Thymus (tissue), 14 donors: ENCODE measurements at places on chromosomes 6 and 20. TPM values are rescaled to one million over a fixed set of nuclear protein-coding genes. Genes with fewer than 3 reads are reported as not detected.

- DNase-seq: no peak
Measured at GRCh38 chr20:750801-751200, 17.5 kb downstream of the SLC52A3 start.

- DNase-seq: no peak
Measured at GRCh38 chr6:167392631-167393316, 67.9 kb downstream of the TTLL2 start.

- no peak for DNase-seq
Measured at GRCh38 chr20:34437330-34437986, 74.4 kb downstream of the ITCH start.

GRCh38 chr6:132268209-132268608 lies 133.1 kb downstream of the MOXD1 start:
- no peak for DNase-seq

GRCh38 chr20:18138639-18139583 lies 1.2 kb downstream of the KAT14 start:
- DNase-seq: peak; percentile 29

The HLA-C gene
- 259 TPM for total RNA-seq

DNA sequence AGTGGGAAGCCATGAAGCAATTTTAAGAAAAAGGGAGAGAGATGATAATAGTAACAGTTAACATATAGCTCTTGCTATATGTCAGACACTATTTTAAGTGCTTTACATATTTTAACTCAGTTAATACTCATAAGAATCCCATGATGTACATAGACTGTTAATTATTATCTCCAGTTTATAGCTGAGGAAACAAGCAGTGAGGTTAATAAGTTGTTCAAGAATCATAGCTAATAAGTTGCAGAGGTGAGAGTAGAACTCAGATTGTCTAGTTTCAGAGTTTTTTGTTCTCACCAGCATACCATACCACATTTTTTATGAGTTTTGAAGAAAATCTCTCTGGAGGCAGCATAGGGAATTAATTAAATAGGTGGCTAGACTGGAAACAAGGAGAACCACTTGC lies 144.6 kb upstream of the MMS22L start:
- no peak for DNase-seq
